Activated T-cell treated with anti-CD3 and anti-CD28 coated beads for 1 hour (primary cell): ENCODE measurements at places on chromosomes 4 and X.
A peak's percentile ranks its signal among the peaks of the same experiment; 100 is the strongest.

DNA sequence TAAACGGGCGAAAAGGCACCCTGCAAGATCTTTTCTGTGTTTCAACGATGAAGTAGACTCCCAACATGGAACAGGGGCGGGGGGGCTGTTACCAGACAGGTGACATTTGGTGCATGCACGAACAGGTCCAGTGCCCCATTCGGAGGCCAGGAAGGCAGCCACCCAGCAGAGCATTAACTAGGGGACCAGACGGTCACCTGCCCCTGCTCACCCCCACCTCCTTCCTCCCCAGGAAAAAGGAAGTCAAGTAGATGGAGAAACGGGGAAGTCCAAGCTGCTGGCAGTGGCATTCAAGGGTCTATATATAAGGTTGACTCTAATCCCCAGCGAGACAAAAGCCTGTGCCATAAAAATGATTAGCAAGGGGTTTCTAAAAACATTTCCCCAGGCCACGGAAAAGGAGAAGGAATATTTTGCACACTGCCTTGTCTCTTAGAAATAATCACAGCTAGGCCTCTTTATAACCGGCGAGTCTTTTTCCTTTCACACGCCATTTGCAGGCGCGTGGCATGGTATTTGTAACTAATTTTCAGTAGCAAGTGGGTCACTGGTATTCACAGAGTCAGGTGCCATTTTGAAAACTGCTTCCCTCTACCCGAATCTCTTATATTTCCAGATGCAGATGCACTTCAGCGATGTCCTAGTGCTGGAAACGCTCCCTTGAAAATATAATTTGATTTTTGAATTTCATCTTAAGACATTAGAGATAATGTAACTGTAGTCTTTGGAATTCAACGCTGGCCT is 1.2 kb upstream of the TMSB4X start:
- DNase-seq, result peak; percentile 41

DNA sequence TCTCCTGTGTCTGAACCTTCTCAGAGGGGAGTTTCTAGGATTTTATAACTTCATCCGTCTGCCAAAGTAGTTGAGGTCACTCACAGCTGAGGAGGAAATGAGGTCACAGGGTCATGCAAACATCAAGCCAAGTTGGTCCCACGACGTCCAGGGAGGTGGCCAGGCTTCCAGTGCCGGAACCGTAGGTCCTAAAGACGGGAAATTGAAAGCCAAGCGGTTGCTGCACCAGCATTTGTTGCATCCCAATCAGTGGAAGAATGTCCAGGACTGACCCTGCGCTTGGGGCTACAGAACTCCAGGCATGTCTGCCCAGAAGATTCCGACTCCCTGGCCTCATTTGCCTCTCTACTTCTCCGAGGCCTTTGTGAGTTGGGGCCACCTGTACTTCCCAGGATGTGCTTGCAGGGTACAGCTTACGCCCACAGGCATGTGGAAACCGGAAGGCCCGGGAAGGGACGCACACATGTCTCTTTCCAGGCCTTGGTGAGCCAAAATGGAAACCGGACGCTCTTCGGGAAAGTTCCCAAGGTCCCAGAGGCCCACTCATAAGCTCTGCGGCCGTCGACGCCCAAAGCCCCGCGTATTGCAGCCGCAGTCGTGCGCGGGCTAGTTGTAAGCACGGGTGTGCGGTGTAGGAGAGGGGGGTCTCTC is 9.3 kb downstream of the PRDM8 start:
- no peak for DNase-seq

DNA sequence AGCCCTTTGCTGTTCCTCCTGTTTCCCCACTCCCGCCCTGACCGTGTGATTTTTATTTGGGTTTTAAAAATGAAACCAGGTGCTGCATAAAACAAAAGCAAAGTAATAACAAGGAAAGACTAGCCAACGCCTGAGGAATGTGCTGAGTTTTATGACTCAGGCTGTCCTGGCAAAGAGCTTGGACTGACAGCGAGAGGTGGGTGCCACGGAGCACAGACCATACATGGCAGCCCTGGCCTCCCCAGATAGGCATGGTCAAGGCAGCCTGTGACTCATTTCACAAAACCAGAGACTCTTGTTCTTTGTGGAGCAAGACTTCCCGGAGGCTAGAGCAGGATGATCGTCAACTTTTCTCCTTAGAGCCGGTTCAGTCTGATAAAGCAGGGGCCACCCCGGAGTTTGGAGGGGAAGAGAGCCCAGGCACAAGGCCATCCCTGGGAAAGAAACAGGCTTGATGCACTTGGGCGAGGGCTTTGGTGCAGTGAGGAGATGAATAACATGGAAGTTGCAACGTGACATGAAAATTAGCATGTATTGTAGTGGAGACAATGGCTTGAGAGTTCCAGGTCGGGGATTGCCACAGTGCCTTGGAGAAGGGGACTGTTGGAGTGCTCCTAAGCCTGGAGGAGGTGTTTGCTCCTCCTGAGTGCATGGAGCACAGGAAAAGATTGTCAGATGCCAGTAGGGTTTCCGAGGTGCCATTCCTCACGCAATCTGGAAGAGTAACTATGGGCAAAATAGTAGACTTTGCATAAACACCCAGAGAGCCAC is 54.8 kb downstream of the C4orf51 start:
- DNase-seq, result no peak

DNA sequence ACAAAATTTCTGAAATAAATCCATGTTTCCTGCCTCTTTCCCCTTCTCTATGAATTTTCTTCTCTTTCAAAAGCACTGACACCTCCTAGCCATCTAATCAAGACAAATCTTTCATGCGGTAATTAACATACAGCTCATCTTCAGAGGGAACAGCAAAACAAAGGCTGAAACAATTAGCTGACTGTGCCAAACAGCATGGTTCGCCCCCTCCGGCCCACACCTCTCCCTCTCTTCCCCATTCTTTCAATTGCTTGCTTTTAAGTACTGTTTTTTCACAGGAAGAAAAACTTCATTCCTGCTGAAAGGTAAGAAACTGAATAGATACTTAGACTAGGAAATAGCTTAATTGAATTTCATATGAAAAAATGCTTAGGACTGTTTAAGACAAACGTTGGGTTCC is 291.1 kb upstream of the NOCT start:
- DNase-seq, result no peak

DNA sequence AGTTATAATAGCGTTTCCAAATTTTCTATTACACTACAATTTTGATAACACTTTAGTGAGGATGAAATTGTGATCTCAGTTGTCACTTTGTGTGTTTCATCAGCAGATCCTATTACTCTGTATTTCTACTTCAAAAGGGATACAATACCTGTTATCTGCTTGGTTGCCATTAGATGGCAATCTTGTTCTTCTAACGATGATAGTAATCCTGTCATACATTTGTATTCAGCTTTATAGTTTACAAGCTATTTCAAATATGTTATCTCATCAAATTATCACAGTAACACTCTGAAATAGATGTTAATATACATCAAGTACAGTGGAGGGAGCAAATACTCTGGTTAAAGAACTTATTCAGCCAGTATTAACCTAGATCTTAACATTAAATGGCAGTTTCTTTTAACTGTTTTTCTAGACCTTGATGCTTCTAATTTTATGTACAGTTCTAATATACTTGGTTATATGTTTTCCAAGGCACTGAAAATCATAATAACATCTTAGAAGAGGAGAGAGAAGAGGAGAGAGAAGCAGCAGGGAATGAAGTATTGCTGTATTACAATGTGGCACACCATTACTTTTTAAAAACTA is 292.0 kb downstream of the CCSER1 start:
- DNase-seq, result no peak

- no peak for DNase-seq
Observed at GRCh38 chr4:40379248-40379647, 44.1 kb downstream of the CHRNA9 start.

DNA sequence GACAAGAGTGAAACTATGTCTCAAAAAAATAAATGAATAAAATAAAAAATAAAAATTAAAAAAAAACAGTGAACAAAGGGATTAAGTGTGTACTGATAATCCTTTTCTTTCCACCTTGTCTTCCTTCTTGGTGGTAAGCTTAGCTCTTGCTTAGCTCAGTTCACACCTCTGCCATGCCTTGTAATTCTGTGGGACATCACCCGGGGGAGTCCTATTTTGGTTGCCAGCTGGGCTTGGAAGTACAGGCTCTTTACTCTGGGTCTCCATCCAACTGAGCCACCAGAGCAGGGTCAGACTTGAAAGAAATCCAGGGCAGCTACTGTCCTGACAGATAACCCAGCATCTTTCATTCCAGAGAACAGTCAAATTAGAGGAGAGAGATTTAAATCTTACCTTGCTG is 204.2 kb upstream of the TEX13A start:
- no peak for DNase-seq

DNA sequence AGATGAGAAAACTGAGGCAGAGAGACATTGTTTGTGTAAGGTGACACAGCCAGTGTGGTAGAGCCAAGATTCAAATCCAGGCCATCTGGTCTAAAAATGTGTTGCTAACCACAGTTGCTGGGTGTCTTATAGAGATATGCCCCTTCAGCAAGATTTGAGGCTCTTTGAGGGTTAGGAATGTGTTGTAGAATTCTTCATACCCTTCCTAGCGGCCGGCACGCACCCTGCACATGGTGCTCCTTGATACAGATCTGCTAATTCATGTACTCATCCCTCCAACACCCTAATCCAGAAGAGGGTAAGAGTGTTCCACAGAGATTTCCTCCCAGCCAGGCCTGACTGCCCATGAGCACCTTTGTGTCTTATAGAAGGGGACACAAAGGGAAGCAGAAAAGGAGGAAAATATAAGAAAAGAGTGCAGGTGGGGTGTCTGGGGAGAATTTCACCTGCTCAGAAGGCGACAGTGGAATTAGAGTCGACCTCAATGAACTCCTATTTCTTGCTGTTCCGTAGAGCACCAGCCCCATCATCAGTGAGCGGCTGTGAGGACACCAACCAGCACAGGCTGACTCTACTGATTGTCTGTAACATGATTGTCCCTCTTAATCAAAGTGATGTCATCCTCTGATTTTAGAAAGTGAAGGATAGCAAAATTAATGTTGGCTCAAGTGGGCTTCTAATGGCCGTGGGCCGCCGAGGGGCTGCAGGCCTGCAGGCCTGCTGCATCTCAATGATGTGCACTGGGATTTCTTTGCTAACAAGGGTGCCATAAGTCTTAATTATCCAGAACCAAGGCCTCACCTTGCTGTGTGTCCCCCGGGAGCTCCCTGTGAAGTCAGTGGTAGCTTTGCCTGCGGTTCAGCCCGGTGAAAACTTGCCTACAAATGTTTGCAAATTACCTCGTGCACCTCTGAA is 24.2 kb upstream of the SMIM20 start:
- DNase-seq, result no peak

- no peak for DNase-seq
Observed at GRCh38 chrX:3046253-3047240, 5.3 kb downstream of the ARSF start.

DNA sequence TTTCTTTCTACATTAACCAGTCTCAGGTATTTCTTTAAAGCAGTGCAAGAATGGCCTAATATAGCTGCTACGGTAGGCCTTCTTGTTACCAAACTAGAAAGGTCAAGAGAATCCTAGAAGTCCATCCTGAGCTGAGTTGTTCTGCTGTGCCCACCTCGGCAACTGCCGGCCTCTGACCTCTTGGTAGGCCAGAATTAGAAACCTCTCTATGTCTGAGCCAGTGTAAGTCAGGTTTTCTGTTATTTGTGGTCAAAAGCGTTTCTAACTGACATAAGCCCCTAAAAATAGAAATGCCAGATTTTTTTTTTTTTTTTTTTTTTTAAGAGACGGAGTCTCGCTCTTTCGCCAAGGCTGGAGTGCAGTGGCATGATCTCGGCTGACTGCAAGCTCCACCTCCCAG is 43.1 kb downstream of the SOWAHB start:
- no peak for DNase-seq
